ENCODE measurements at places on chromosomes 3 and 15.
A peak's percentile ranks its signal among the peaks of the same experiment; 100 is the strongest.

DNA sequence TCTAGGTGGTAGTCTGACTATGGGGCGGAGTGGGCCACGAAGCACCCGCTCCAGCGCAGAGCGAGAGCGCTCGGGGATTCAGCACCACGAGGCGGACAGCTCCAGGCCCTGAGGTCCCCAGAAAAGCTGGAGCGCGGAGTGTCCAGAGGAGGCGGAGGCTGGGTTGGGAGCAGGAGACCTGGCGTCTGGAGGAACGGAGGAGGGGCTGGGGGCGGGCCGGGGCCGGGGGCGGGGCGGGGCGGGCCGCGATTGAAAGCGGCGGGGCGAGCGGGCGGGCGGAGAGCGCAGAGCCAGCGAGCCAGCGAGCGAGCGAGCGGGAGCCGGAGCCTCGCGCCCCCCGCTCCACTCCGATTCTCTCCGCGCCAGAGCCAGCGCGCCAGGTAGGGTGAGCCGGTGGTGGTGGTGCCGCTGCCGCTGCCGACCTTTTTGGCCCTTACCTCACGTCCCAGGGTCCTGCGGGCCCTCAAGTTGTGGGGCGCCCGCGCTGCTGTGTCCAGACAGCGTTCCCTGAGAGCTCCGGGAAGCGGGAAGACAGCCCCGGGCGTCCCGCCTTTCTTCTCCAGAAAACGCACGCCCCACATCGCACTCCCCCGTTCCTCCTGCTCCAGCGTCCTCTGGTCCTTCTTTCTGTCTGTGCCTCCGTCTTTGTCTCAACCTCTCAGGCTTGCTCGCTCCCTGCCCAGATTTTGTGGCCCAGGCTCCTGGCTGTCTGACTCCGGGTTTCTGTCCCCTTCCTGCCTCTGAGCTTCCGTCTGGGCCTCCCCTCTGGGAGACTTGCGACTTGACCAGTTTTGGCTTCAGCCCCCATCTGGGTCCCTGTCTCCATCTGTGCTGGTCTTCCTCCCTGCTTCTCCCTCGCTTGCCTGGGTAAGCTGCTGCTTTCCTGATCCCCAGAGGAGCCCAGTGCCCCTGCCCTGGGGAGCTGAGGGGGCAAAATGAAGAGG is at the start of gene GRM2:
Gene GRM2 (plus strand): TSS at position 281 of the 944 bp plus-strand sequence. CDS start 1,916 bp downstream, outside the sequence.
- peak; percentile 78 for DNase-seq

DNA sequence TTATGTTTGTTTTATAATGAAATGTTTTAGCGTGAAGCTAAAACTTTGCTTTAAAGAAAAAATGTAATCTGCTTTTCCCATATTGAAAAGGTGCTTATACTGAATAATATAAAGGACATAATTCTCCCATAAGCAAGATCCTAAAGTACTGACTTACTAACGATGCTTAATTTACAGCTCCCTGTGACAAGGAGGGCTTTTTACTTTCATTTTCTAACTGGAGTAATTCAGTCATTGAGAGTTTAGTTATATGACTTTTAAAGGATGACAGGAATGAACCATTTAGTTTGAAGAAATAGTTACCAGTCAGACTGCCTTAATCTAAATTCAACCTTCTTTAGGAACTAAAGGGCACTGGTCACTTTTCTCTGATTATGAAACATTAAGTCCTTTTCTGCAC is 19.3 kb upstream of the ZPLD1 start:
- DNase-seq: no peak

GRCh38 chr3:72746430-72747411 is 101.5 kb downstream of the SHQ1 start:
- no peak for DNase-seq

- peak; percentile 92 for DNase-seq
These were observed 10.3 kb upstream of the COPG1 start for GRCh38 chr3:129238945-129239705.

- DNase-seq: no peak
These were observed 229.1 kb downstream of the EPHB1 start for GRCh38 chr3:135023996-135024658.

DNA sequence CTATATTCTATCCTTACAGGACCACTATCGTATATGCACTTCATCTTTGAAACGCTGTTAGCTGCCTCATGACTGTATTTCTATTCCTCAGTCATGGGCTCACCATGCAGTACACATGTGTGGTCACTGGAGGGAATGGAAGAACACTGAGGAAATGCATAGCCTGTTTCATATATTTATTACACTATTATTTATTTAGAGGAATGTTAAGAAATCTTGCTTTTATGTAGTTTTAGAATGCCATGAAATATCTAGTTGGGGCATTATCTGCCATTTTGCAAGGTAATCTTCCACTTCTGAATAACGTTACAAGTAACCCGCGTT is 155.7 kb downstream of the IGF1R start:
- peak; percentile 29 for DNase-seq

- DNase-seq: no peak
These were observed 11.2 kb upstream of the RNU6-1 start for GRCh38 chr15:67850994-67851571.

DNA sequence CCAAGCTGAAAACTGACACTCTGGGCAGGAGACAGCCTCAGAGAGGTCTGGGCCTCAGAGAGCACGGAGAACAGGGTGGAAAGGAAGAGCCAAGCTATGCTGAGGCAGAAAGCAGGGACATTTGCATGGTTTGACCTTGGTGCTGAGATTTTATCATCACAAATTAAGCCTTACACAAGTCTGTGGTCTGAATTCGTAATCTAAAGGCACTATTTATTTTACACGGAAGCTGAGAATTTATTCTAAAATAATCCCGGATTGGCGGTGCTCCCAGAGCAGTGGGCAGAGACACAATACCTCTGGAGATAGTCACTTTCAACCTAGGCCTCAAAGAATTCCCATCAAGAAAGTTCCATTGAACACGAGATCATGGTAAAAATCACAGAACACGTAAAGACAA is 47.5 kb downstream of the CFAP92 start:
- DNase-seq: no peak

- DNase-seq: no peak
These were observed 19.7 kb upstream of the RORA start for GRCh38 chr15:61248790-61249189.

GRCh38 chr15:49927189-49927861 is 191.7 kb downstream of the ATP8B4 start:
- DNase-seq: peak; percentile 56

DNA sequence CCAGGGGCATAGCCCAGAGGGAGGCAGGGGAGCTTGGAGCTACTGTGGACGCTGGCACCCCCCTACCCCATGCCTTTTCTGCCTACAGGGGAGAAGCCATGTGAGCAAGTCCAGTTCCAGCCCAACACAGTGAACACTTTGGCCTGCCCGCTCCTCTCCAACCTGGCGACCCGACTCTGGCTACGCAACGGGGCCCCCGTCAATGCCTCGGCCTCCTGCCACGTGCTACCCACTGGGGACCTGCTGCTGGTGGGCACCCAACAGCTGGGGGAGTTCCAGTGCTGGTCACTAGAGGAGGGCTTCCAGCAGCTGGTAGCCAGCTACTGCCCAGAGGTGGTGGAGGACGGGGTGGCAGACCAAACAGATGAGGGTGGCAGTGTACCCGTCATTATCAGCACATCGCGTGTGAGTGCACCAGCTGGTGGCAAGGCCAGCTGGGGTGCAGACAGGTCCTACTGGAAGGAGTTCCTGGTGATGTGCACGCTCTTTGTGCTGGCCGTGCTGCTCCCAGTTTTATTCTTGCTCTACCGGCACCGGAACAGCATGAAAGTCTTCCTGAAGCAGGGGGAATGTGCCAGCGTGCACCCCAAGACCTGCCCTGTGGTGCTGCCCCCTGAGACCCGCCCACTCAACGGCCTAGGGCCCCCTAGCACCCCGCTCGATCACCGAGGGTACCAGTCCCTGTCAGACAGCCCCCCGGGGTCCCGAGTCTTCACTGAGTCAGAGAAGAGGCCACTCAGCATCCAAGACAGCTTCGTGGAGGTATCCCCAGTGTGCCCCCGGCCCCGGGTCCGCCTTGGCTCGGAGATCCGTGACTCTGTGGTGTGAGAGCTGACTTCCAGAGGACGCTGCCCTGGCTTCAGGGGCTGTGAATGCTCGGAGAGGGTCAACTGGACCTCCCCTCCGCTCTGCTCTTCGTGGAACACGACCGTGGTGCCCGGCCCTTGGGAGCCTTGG is 5.6 kb downstream of the CIB1 start:
- no peak for DNase-seq

- no peak for DNase-seq
These were observed 80.9 kb upstream of the SOX2 start for GRCh38 chr3:181630853-181631252.

DNA sequence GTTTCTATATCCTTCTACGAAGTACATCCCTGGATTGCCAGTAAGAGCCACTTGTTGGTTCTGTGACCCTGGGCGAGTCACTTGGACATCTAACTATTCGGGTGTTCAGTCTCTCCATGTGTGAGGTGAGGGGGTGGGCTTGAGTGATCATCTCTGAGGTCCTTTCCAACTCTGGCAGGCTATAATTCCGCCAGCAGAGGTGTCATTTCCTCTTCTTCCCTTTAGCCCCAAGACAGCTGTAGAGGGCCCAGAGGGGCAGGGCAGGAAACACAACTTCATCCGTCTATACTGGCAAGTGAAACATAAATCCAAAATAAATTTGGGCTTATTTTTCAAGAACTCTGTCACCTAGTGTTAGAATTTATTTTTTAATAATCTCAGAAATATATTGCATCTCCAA is 38.1 kb downstream of the C2CD4A start:
- DNase-seq: no peak

DNA sequence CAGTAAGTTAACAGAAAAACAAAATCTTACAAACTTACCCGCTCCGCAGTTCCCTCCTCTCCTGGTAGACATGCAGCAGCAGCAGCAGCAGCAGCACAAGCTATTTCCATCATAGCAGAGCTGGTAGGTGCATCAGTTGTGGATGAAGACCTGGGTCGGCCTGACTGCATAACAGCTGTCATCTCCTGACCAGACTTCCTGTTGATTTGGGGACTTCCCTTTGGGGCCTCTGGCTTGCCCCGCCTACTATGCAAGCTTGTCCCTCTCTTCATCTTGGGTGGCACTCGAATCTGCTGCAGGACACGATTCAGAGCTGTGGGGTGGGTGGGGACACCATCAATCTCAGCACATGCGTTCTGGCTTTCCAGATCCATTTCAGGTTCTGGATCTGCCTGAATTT is 65.7 kb downstream of the TMCC1 start:
- peak; percentile 36 for DNase-seq

GRCh38 chr15:88403351-88403791 is 63.8 kb downstream of the MRPL46 start:
- DNase-seq: no peak

GRCh38 chr3:50971487-50971924 is 296.8 kb downstream of the DOCK3 start:
- DNase-seq: peak; percentile 85

- DNase-seq: no peak
These were observed 6.9 kb downstream of the RPL15 start for GRCh38 chr3:23923786-23924185.

DNA sequence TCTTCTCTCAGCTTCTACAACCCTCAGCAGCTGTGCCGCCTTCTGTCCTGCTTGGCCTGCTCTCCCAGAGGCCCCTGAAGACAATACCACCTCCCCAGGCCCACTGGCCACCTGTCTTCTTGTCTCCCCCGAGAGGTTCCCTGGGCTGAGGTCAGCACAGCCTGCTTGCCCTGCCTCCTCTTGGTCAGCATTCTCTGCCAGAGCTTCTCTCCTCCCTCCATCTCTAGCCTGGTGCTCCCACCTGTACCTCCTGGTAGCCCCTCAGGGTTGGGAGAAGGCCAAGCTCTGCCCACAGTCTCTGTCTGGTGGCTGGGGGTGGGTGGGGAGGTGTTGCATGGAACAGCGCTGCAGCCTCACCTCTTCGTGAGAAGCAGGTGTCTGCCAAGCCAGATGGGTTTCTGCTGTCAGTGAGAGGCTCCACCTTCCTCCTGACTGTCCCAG is 5.6 kb upstream of the ISLR start:
- DNase-seq: no peak

- DNase-seq: no peak
These were observed 260.8 kb downstream of the ARPP21 start for GRCh38 chr3:35900079-35900478.

DNA sequence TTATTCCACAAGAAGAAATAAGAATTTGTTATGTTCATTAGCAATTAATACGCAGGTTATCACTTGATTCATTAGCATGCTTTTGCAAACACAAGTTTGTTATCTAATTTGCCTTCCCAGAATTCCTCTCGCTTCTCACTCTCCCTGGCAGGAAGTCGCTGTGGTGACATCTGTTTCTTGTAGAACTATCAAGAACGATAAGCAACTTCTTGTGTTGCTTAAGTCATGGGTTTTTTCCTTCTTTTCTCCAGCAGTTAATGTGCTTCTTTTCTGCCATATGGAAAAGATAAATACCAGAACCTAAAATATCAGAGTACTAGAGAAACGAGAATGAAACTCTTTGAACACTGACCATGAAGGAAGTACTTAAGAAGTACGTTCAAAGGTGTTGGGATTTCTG is 99.8 kb upstream of the CHMP2B start:
- DNase-seq: peak; percentile 9

GRCh38 chr3:184652465-184652864 is 59.4 kb downstream of the MAGEF1 start:
- no peak for DNase-seq

GRCh38 chr3:181712553-181713279 is 991 bp downstream of the SOX2 start:
- no peak for DNase-seq

DNA sequence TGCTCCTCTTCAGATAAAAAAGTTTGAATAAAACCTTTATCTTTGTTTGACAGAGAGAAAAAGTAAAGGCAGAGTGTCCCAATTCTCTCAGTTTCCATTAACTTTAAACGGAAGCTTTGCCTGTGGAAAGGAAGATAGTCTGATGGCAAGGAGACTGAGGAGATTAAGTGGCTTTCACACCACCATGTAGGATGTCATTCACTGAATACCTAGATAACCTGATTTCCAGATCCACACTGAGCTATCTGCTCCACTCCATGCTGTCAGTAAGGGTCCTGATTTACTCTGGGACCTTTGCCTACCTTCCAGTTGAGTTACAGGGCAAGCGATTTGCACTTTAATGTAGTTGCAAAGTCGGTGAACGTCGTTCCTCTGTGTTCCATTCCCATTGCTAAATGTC is 233.4 kb upstream of the TBL1XR1 start:
- DNase-seq: no peak

DNA sequence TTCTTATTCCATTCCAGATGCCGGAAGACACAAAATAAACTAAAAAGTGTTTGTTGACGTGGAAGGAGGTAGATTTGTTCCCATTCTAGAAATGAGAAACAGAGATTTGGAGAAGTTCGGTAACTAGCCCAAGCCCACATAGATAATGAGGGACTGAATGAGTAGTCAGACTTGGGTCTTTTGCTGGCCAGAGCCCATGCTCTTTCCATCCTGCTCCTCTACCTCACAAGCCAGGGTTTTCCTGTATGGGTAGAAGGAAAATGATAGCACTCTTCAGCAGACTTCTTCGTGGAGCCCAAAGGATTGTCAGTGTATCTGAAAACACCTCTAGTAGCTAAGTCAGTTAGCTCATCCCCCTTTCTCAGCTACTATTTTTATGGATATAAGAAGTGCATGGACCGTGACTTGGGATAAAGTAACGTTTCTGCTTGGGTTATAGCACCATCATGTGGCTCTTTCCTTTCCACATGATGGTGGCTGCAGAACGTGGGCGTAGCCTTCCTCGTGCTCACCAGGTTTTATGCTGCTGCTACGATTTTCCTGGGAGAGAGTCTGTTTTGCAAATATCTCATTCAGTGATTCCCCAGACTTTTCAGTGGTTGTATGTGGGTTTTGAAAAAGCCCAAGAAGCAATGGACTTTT is 84.6 kb downstream of the DGKG start:
- DNase-seq: no peak

Data from hematopoietic multipotent progenitor cell treated with erythropoietin and hydrocortisone succinate and interleukin-3 and kit ligand, for 6 days (in vitro differentiated cells).